ENCODE measurements at places on chromosomes 16 and 17. TPM values are rescaled to one million over a fixed set of nuclear protein-coding genes. Genes with fewer than 3 reads are reported as not detected.

TACO1 gene
- total RNA-seq, result 19.9 TPM

CDH3 gene
- total RNA-seq, result 2.4 TPM

GRCh38 chr17:57021226-57021940 lies 43.5 kb downstream of the SCPEP1 start:
- H3K36me3 ChIP-seq, result no peaks in the 10 kb centered on the region
- H3K4me1 ChIP-seq, result peaks cover 22% of the 10 kb centered on the region
- no peak overlapping the region for H3K27ac ChIP-seq
- DNase-seq, result no peak
- no peak overlapping the region for H3K4me3 ChIP-seq
- H3K27me3 ChIP-seq, result no peaks in the 10 kb centered on the region

DNA sequence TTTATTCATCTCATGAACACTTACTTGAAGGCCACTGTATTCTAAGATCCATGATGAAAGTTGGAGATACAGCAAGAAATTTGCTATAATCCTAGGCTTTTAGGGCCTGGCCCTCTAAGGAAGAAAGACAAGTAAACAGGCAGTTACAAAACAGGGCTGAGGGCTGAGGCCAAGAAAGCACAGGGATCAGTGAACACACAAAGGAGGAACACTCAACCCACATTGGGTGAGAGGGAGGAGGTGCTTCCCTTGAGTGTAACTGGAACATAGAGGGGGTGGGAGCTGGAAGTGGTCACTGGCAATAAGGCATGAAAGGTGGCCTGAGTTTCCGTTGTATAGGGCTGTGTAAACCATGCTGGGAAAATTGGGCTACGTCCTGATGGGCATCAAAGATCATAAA lies 112.2 kb downstream of the ZNF18 start:
- no peaks in the 10 kb centered on the region for H3K27me3 ChIP-seq
- no peak for DNase-seq
- H3K27ac ChIP-seq, result no peak overlapping the region
- no peaks in the 10 kb centered on the region for H3K36me3 ChIP-seq
- no peak overlapping the region for H3K4me3 ChIP-seq

DNA sequence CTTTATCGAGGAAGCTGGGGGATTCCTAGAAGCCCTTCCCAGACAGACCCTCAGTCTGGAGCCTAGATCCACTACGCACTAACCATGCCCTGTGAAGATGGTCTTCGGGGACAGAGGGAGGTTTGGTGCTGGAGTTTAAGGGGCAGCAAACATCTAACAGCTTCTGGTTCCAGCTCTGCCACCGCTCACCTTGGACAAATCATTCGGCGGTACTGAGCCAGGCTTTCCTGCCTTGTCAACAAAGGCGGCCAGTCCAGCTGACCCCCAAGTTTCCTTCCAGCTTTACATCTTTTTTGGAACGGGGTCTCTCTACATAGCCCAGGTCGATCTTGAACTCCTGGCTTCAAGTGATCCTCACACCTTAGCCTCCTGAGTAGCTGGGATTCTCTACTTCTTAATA lies 369 bp upstream of the GJD3 start:
- H3K27me3 ChIP-seq, result no peaks in the 10 kb centered on the region
- no peak overlapping the region for H3K27ac ChIP-seq
- H3K4me1 ChIP-seq, result peaks cover 13% of the 10 kb centered on the region
- DNase-seq, result peak; percentile 50

DNA sequence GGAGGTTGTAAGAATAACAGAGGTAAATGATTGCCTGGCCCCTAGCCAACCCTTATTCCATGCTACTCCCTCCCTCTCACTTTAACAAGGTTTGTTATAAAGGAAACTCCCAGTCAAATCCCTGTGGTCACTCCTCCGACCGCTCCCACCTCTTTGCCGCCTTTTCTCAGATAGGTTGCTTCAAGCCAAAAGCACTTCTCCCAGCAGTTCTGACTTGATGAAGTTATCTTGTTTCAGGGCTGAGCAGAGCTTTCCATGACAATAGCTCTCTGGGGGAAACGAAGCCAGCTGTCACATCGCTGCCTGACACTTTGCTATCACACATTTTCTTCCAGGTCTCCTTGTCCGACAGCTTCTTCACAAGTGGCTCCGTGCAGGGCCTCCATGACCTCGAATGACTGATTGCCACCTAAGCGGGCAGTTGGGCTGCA lies 278.6 kb downstream of the HAPSTR1 start:
- peaks cover 2% of the 10 kb centered on the region for H3K4me1 ChIP-seq
- H3K27ac ChIP-seq, result no peak overlapping the region
- no peak for DNase-seq
- H3K36me3 ChIP-seq, result no peaks in the 10 kb centered on the region

DNA sequence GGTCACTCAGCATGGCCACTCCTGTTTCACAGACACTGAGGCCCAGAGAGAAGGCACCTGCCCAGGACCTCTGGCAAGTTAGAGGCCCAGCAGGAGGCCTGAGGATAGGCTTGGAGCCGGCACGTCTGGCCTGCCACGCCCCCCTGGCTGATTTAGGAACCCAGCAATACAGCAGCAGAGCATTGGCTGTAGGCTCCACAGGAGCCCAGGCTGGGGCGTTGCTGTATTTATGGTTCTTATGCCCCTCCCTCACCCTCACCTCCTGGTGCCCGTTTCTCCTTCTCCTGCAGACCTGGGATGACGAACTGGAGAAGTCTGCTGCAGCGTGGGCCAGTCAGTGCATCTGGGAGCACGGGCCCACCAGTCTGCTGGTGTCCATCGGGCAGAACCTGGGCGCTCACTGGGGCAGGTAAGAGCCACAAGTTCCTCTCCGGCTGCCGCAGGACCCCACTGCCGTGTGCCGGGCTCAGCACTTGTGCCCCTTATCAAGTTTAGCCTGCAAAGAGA lies 25.8 kb downstream of the CRISPLD2 start:
- H3K36me3 ChIP-seq, result peaks cover 32% of the 10 kb centered on the region
- H3K27ac ChIP-seq, result peak overlapping the region; percentile 68
- H3K4me3 ChIP-seq, result no peak overlapping the region
- peaks cover 35% of the 10 kb centered on the region for H3K4me1 ChIP-seq
- no peak for DNase-seq

CCDC144A gene
- 10.5 TPM for total RNA-seq

DNA sequence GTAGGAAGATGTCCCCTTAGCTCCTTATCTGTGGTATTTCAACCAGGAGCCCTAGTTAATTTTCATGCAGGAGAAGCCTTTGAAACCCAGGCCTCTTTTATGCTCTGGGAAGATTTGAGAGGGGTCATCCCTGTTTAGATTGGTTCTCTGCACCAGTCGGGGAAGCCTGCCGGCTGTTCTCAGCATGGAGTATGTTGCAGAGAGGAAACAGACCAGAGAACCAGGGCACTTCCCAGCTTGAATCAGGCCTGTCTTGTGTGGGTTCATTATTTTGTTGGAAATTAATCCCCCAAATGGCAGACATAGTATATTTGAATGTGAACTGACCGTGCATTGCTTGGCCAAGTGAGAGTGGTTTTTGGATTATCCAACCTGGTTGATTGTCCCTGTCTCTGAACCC lies 1082.1 kb upstream of the RBFOX1 start:
- no peak overlapping the region for H3K4me3 ChIP-seq
- no peak overlapping the region for H3K27ac ChIP-seq
- H3K4me1 ChIP-seq, result no peaks in the 10 kb centered on the region
- H3K27me3 ChIP-seq, result no peaks in the 10 kb centered on the region

NHERF1 gene
- 7.6 TPM for total RNA-seq

TMC8 gene
- total RNA-seq, result 4.9 TPM

DNA sequence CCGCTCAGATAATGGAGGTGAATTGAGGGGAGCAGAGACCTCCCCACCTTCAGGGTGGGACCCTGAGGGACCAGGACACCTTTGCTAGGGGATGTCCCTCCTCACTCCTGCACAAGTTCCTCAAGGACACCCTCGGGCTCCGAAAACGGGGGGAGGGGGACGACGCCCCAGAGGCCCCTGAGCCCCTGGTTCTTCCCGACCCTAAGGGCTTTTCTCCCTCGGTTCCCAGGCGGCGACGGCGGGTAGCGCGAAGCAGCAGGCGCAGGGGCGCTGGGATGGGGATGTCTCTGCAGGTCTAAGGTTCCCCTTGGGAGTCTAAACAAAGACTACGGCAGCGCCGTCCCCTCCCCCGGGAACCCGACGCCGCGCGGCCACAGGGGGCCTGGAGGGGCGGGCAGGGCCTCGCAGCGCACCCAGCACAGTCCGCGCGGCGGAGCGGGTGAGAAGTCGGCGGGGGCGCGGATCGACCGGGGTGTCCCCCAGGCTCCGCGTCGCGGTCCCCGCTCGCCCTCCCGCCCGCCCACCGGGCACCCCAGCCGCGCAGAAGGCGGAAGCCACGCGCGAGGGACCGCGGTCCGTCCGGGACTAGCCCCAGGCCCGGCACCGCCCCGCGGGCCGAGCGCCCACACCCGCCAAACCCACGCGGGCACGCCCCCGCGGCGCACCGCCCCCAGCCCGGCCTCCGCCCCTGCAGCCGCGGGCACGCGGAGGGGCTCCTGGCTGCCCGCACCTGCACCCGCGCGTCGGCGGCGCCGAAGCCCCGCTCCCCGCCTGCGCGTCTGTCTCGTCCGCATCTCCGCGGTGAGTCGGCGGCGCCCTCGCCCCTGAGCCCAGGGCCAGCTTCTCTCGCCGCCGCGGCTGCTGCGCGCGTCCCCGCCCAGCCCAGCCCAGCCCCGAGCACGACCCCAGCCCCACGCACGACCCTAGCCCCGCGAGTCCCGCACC lies 36.7 kb upstream of the NDRG4 start:
- peaks cover 17% of the 10 kb centered on the region for H3K4me1 ChIP-seq
- no peak for DNase-seq
- H3K4me3 ChIP-seq, result peak overlapping the region; percentile 54
- H3K36me3 ChIP-seq, result no peaks in the 10 kb centered on the region
- H3K27me3 ChIP-seq, result peaks cover 62% of the 10 kb centered on the region

GRCh38 chr17:3979290-3979611 lies 15.0 kb upstream of the ATP2A3 start:
- H3K4me3 ChIP-seq, result no peak overlapping the region
- H3K27me3 ChIP-seq, result no peaks in the 10 kb centered on the region
- no peaks in the 10 kb centered on the region for H3K36me3 ChIP-seq
- no peak for DNase-seq

SLX4 gene
- 3.9 TPM for total RNA-seq

SLC35G6 gene
- total RNA-seq, result not detected

GRCh38 chr16:14486520-14487303 lies 143.3 kb downstream of the PARN start:
- H3K27me3 ChIP-seq, result no peaks in the 10 kb centered on the region
- H3K36me3 ChIP-seq, result peaks cover 9% of the 10 kb centered on the region
- H3K4me3 ChIP-seq, result peak overlapping the region; percentile 40
- H3K27ac ChIP-seq, result peak overlapping the region; percentile 77
- peak; percentile 94 for DNase-seq
- H3K4me1 ChIP-seq, result no peaks in the 10 kb centered on the region

RDM1 gene
- total RNA-seq, result not detected

GRCh38 chr16:82585675-82586074 lies 41.1 kb upstream of the CDH13 start:
- no peak for DNase-seq
- no peaks in the 10 kb centered on the region for H3K4me1 ChIP-seq
- H3K27me3 ChIP-seq, result no peaks in the 10 kb centered on the region

GLIS2 gene
- 6.1 TPM for total RNA-seq

CTRB1 gene
- not detected for total RNA-seq

GRCh38 chr16:11972128-11972527 lies 4.4 kb upstream of the SNX29 start:
- no peaks in the 10 kb centered on the region for H3K36me3 ChIP-seq
- no peak overlapping the region for H3K27ac ChIP-seq
- no peaks in the 10 kb centered on the region for H3K27me3 ChIP-seq

DNA sequence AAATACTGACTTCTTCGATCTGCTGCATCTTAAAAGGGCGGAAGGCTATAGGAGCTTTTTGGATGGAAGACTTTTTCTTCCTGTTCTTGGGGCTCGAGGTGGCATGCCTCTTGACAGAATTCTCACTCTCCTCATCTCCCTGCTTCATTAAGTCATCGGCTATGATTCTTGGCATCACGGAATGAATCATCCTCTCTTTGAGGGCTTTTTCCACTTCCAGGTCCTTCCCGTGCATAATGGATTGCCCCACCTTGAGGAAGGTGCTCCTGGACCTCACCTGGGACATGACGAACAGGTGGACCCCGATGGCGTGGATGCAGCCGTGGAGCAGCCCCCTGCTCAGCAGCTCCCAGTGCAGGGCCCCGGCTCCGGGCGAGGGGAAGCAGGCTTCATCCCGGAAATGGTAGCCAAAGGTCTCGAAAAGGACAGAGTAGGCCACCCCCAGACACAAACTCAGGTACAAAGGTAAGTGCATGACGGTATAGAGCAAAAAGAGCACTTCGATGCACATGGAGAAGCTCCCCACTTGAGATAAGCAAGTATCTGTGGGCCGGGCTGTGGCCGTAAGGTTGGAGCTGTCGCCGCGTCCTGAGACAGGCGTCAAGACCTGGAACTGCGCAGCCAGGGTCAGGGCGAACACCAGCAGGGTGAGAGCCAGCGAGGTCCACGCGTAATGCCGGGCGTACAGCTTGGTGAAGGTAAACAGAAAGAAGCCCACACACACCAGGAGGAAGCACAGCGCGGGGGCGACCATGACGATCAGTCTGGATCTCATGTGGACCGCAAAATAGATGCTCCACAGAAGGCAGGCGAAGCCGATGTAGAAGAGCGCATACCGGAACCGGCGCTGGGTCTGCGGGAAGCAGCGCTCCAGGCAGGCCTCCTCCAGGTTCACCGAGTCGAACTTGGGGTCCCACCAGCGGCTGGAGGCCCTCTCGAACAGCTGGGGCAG lies 1.7 kb downstream of the ADCY9 start:
- H3K4me3 ChIP-seq, result peak overlapping the region; percentile 61
- peak overlapping the region; percentile 79 for H3K27ac ChIP-seq
- peaks cover 46% of the 10 kb centered on the region for H3K4me1 ChIP-seq
- H3K36me3 ChIP-seq, result no peaks in the 10 kb centered on the region
- DNase-seq, result no peak

C16orf78 gene
- total RNA-seq, result not detected

BANP gene
- 17.4 TPM for total RNA-seq

- H3K4me1 ChIP-seq, result peaks cover 13% of the 10 kb centered on the region
- H3K36me3 ChIP-seq, result peaks cover 80% of the 10 kb centered on the region
- no peak overlapping the region for H3K4me3 ChIP-seq
Measured at GRCh38 chr16:87330646-87331045, 13.5 kb upstream of the C16orf95 start.

HBA2 gene
- total RNA-seq, result 8.2 TPM

CBX4 gene
- total RNA-seq, result 7.6 TPM
